ENCODE measurements at places on chromosomes 5 and 9. TPM values are rescaled to one million over a fixed set of nuclear protein-coding genes. Genes with fewer than 3 reads are reported as not detected.

LVRN gene
- total RNA-seq: not detected

SLC25A2 gene
- total RNA-seq: not detected

SPINK7 gene
- total RNA-seq: not detected

IFNE gene
- not detected for total RNA-seq

AK1 gene
- 52.6 TPM for total RNA-seq

SGCD gene
- not detected for total RNA-seq

SLC36A3 gene
- not detected for total RNA-seq

NME5 gene
- not detected for total RNA-seq

GRCh38 chr5:55226934-55227663, at the start of gene MCIDAS:
TSS of gene MCIDAS (minus strand) at chr5:55227315. CDS start at chr5:55227138, 177 bp downstream.
- peaks cover 95% of the 10 kb centered on the region for H3K27me3 ChIP-seq
- no peaks in the 10 kb centered on the region for H3K36me3 ChIP-seq
- peak; percentile 32 for DNase-seq
- peaks cover 52% of the 10 kb centered on the region for H3K4me1 ChIP-seq
- no peak within 1 kb of the TSS for H3K27ac ChIP-seq

- H3K4me3 ChIP-seq: no peak overlapping the region
- no peaks in the 10 kb centered on the region for H3K27me3 ChIP-seq
- no peaks in the 10 kb centered on the region for H3K4me1 ChIP-seq
- no peak for DNase-seq
Measured at GRCh38 chr9:118578467-118578866, 790.8 kb downstream of the BRINP1 start.

- no peaks in the 10 kb centered on the region for H3K36me3 ChIP-seq
- H3K27me3 ChIP-seq: no peaks in the 10 kb centered on the region
- DNase-seq: no peak
- H3K4me1 ChIP-seq: no peaks in the 10 kb centered on the region
- no peak overlapping the region for H3K27ac ChIP-seq
- H3K4me3 ChIP-seq: no peak overlapping the region
Measured at GRCh38 chr5:102789469-102789868, 34.4 kb downstream of the PAM start.

DNA sequence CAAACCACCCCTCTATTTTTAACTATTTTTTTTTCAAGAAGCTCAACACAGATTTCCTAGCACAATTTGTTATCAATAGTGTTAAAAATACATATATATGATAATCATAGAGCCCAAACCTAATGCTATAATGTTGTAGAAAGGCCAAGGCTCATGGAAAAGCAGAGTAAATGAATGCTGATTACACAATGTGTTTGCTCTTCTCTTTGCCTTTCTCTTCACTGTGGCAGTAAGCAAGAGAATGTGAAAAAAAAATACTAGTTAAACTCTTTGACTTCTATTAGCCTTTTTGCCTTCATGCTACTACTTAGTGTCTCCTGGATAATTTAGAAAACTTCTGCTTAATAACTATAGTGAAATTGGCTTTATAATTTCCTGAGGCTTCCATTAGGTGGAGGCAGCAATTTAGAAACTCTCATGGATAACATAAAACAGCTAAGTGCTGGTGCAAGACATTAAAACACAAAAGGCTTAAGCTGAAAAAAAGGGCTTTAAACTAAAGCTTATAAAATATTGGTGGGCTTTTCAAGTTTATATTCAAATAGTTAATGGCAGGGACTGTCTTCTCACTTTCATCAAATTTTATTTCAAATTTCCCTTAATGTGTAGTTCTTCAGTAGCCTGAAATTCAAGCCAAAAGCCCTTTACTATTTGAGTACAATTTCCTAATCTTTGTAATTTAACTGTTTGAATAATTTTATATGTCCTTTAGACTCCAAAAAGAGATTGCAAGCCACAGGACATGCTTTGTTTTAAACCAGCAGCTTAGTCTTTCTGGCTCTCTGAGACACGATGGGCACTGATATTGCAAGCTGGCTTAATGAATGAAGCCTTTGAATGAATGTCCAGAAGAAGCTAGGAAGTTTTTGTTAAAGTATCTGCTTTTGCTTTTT, 2031.8 kb upstream of the CDH6 start:
- no peaks in the 10 kb centered on the region for H3K27me3 ChIP-seq
- H3K4me3 ChIP-seq: no peak overlapping the region
- no peak overlapping the region for H3K27ac ChIP-seq
- no peaks in the 10 kb centered on the region for H3K4me1 ChIP-seq
- DNase-seq: no peak
- H3K36me3 ChIP-seq: no peaks in the 10 kb centered on the region
